ENCODE measurements at places on chromosomes 11 and 22.

DNA sequence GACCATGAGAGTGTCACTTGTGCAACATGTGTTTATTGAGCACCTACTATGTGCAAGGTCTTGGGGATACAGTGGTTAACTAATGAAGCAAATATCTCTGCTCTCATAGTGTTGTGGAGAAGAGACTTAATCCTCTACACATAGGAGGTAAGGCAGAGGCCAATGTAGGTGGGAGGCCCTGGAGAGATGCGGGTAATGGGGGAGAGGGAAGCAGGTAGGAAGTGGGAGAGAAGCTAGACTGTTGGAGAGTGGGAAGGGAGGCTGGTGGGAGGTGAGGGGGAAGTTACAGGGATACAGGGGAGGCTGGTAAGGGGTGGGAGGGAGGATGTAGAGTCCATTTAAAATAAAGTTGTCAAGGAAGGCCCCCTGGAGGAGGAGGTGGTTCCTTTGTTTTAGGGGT lies 240.0 kb downstream of the MIAT start:
- no peak for DNase-seq

DNA sequence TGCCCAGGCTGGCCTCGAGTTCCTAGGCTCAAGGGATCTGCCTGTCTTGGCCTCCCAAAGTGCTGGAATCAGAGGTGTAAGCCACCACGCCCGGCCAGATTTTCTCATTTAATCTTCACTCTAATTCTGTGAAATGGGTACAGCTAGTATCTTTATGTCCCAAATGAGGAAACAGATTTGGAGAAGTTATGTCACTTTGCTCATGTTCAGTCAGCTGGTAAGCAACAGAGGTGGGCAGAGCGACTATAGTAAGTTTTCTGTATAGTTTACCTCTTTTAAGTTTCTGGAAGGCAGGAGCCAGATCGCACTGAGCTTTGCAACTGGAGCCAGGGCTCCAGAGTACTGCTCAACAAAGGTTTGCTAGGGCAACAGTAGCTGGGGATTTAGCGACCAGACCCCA lies 33.2 kb downstream of the RCOR2 start:
- DNase-seq = no peak

- no peak for DNase-seq
Measured at GRCh38 chr22:19039448-19039780, 82.8 kb downstream of the DGCR2 start.

DNA sequence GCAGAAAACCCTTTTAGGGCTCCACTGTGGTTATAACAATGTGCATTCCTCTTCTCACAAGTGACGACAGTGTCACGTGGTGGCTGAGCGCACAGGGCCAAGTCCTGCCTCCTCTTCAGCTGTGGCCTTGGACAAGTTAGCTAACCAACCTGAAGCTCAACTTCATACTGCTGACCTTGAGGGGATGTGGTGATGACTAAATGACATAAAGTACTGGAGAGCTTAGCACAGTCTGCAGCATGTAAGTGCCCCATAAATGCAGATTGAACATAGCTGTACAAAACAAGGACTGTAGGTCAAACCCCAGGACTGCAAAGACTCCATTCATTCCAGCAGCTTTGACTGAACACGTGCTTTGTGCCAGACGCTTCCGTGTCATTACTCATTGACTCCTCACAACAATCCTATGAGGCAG lies 20.1 kb upstream of the MRGPRX2 start:
- DNase-seq = no peak

GRCh38 chr11:73866586-73866996 lies 10.1 kb downstream of the COA4 start:
- peak; percentile 77 for DNase-seq
